ENCODE measurements at places on chromosomes 4 and X.
A peak's percentile ranks its signal among the peaks of the same experiment; 100 is the strongest.

DNA sequence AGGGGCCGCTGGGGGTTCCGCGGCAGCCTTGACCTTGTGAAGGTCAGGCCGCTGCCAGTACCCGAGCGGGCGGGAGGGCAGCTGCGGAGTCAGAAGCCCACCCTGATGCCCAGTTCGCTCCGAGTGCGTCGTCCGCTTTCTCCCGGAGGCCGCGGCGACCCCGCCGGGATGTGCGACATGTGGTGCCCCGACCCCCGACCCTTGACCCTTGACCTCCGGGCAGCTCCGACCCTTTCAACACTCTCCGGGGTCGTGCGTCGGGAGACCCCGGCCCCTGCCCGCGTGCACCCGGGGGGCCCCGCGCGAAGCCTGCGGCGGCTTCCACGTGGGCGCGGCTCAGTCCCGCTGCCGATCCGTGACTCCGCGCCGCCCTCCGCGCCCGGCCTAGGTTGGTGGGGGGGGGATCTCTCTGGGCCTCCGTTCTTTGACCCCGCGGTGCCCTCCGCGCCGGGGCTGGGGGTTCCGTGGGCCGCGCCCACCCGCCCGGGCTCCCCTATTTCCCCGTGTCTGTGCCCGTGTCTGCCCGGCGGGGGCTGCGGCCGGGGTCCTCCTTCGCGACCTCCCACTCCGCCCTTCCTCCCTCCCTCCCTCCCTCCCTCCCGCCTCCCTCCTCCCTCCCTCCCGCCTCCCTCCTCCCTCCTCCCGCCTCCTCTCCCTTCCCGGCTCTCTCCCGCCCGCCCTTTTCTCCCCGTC, 609 bp upstream of the SLC25A6 start:
- DNase-seq = peak; percentile 52

DNA sequence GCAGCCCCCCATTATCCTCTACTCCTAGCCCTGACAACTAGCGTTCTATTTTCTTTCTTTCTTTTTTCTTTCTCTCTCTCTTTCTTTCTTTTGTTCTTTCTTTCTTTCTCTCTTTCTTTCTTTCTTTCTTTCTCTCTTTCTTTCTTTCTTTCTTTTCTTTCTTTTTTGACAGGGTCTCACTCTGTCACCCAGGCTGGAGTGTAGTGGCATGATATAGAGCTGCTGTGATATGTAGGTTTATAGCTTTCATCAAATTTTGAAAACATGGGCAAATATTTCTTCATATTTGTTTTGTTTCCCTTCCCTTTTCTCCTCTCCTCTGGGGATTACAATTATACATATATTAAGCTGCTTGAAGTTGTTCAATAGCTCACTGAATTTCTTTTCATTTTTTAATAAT, 39.1 kb upstream of the LONRF3 start:
- DNase-seq = no peak

DNA sequence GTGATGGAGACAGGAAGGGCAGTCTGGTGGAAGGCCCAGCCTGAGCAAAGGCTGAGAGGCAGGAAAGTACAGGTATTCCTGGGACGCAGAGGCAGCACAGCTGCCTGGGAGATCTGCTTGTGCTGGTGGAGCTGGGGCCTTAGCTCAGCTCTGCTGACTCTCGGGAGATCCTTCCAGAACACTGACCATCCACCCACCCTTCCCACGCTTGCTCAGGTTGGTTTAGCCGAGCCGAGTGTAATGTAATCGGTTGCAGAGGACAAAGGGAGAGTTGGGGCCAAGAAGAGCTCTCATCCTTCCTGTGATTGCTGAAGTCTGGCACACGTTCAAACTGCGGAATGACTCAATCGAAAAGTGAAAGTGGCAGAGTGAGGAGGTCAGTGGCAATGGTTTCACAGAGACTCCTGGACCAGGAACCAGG, 43.1 kb upstream of the GPR78 start:
- peak; percentile 38 for DNase-seq

GRCh38 chrX:41338436-41338835, 4.5 kb downstream of the DDX3X start:
- DNase-seq = no peak

DNA sequence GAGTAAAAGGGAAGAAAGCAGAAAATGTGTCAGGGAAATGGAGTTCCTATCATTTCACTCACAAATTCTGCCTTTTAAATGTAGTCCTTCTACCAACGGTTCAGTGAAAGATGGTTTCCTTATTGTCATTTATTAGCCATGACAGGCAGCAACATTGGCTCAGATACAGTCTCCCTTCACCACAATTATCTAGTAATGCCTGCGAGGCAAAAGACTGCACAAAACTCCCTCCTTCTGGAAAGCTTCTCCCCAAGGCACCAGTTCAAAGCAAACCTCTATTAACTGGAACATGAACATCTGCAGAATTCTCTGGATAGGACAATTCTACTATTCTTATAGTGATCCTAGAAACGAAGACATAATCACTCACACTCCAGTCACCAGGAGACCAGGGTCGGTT, 28.3 kb downstream of the DCTD start:
- DNase-seq = no peak

DNA sequence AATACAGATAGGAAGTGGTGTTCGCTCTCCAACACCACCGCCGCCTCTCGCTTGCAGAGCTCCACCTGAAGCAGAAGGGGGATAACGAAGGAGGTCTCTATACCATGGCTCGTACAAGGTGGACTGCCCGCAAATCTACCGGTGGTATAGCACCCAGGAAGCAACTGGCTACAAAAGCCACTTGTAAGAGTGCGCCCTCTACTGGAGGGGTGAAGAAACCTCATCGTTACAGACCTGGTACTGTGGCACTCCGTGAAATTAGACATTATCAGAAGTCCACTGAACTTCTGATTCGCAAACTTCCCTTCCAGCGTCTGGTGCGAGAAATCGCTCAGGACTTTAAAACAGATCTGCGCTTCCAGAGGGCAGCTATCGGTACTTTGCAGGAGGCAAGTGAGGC, 5.2 kb upstream of the BMP15 start:
- DNase-seq = no peak

DNA sequence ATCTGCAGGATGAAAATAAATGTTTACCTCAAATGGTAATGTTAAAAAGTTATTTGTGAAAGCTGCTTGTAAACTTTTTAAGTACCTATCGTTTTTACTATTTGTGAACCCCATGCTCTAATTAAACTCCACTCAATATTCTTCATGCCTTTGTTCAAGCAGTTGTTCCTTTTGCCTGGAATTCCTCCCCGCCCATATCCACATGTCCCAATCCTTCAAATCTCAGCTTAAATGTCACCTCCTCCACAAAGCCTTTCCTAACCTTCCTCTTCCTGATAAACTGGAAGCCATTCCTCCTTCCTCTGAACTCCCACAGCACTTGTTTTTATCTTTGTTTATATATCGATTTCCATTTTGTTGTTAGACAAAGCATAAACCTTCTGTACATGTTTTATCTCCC, 2.4 kb downstream of the MORC4 start:
- DNase-seq = no peak

DNA sequence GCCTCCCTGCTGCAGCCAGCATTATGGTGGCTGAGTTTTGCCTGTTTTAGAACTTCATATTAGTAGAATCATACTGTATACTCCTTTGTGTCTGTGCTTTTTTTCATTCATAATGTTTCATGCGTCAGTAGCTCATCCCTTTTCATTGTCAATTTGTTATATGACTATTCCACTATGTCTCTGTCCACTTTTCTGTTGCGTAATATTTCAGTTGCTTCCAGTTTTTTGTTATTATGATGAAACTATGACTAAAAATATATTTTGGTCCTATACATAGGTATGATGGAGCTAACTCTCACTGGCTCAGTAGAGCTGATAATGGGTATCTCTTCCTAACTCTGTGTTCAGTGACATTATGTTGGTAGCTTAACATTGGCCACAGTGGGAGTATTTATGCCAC, 48.3 kb downstream of the DMP1 start:
- DNase-seq = no peak

DNA sequence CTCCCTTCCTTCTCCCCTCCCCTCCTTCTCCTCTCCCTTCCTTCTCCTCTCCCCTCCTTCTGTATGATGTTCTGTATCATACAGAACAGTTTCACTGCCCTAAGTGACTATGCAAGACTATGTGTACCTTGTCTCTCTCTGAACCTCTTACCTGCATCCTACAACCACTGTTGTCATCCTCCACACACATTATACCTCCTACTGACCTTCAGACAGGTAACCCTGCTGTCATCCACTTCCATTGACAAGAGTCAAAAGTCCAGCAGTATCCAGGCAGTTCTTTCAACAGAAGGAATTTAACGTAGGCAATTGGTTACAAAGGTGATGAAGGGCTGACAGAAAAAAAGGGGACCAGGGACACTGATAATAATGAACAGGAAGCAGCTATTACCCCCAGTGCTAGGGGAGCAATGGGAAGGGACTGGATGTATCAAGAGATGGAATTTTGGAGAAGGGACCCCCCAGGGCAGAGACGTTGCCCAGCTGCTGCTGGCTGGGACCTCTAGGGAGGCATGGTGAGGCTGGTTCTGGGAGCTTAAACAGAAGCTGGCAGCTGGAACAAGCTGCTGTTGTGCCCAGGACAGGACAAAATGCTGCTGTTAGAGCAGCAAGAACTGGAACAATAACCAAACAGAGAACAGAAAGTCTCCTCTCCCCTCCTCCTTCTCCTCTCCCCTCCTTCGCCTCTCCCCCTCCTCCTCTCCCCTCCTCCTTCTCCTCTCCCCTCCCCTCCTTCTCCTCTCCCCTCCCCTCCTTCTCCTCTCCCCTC, 84.7 kb downstream of the DCTD start:
- DNase-seq = no peak

GRCh38 chr4:40040908-40041307, 15.7 kb upstream of the N4BP2 start:
- DNase-seq = no peak

Measured in tibial nerve (tissue), 4 donors.